GM12878 (cell line): ENCODE measurements at places on chromosomes 7 and 10. TPM values are rescaled to one million over a fixed set of nuclear protein-coding genes. Genes with fewer than 3 reads are reported as not detected.

UPK3B gene
- 0.72 and 1.3 TPM in 2 replicates for total RNA-seq

LRWD1 gene
- total RNA-seq: 52.3 and 53.3 TPM in 2 replicates

IPMK gene
- 3.5 and 3.8 TPM in 2 replicates for total RNA-seq

HOXA6 gene
- not detected in 2 replicates for total RNA-seq

KLLN gene
- 1.9 and 2.0 TPM in 2 replicates for total RNA-seq

WEE2 gene
- total RNA-seq: 0.24 TPM in 1 of 2 replicates, not detected in the other

- H3K27ac ChIP-seq: no peak overlapping the region
- no peak overlapping the region for H3K4me3 ChIP-seq
- no peaks in the 10 kb centered on the region for H3K4me1 ChIP-seq
- H3K36me3 ChIP-seq: 0 out of 2 replicates have a peak, but pooled peaks cover 2% of the 10 kb centered on the region
- no peak for DNase-seq
- no peaks in the 10 kb centered on the region for H3K27me3 ChIP-seq
Measured at GRCh38 chr7:92685136-92686042, 95.2 kb upstream of the FAM133B start.

DNA sequence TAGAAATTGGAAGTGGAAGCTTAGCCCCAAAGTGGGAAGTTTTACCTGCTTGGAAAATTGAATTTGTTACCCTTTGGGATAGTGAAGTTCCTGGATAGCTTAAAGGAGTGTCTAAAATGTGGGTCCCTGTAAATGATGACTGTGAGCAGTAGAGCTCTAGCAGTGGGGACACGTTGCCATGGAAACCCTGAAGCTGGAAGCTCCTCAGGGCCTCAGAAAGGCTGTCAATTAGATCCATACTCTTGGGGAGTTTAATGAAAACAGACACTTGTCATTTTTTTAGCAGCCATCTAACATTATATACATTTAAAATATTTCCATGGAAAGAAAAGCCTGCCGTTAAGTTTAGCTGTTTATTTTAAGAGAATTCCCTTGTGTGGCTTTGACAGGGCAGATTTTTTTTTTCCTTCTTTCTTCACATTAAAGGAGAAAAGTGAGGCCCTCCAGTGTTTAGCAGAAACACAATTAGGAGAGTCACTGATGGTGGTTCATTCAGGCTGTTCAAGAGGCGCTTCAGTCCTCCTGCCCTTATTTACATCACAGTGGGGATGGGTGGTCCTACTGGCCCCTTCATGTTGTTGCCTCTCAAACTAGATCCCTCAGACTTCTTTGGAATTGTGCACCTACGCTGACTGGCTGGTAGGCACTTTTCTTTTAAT, 518.4 kb downstream of the CCSER2 start:
- no peaks in the 10 kb centered on the region for H3K36me3 ChIP-seq
- H3K27me3 ChIP-seq: no peaks in the 10 kb centered on the region
- no peak for DNase-seq
- no peaks in the 10 kb centered on the region for H3K4me1 ChIP-seq

- H3K36me3 ChIP-seq: no peaks in the 10 kb centered on the region
- no peaks in the 10 kb centered on the region for H3K27me3 ChIP-seq
- DNase-seq: no peak
- no peak overlapping the region for H3K4me3 ChIP-seq
- no peaks in the 10 kb centered on the region for H3K4me1 ChIP-seq
Measured at GRCh38 chr7:111150709-111151108, 59.8 kb downstream of the LRRN3 start.

DNA sequence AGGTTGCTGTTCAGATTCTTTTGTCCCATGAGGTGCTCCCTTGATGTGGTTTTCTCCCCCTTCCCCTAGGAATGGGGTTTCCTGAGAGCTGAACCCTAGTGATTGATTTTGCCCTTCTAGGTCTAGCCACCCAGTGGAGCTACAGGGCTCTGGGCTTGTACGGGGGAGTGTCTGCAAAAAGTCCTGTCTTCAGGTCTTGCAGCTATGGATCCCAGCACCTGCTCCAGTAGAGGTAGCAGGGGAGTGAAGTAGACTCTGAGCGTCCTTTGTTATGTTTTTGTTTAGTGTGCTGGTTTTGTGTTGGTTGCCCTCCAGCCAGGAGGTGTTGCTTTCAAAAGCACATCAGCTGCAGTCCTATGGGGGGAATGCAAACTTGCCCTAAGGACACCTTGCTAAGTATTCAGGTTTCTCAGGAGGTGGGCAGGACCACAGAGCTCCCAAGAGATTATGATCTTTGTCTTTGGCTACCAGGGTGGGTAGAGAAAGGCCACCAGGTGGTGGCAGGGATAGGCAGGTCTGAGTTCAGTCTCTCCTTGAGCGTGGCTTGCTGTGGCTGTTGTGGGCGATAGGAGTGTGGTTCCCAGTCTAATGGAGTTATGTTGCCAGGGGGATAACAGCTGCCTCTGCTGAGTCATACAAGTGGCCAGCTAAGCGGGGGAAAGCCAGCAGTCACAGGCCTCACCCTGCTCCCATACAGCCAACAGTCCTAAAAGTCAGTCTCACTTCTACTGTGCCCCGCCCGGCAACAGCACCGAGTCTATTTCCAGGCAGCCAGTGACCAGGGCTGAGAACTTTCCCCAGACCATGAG, 92.4 kb upstream of the JCAD start:
- H3K27ac ChIP-seq: no peak overlapping the region
- H3K4me3 ChIP-seq: no peak overlapping the region
- DNase-seq: no peak
- H3K27me3 ChIP-seq: no peaks in the 10 kb centered on the region
- peaks cover 5% of the 10 kb centered on the region; the same call in 1 of the 2 replicates for H3K4me1 ChIP-seq
- H3K36me3 ChIP-seq: no peaks in the 10 kb centered on the region

DNA sequence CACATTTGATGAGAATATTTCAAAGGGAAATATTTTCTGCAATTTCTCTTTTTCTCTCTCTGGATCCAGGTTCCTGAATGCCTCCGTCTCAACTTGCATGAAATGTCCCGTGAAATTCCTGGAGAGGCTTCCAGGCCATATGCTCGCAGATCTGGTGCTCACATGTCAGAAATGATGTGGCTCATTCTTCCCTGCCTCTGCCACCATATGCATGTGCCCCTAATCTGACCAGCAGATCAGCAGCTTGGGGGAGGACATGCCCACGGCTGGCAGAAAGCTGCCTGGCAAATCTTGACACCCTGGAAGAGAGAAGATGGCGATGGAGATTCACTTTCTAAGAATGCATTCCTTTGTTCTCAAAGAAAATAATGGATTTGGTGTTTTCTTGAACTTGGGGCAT, 490.7 kb downstream of the RPS24 start:
- no peaks in the 10 kb centered on the region for H3K36me3 ChIP-seq
- no peak overlapping the region for H3K27ac ChIP-seq
- no peak for DNase-seq

- DNase-seq: no peak
- no peak overlapping the region for H3K4me3 ChIP-seq
- H3K27ac ChIP-seq: no peak overlapping the region
Measured at GRCh38 chr7:51229106-51229537, 87.5 kb downstream of the COBL start.

DNA sequence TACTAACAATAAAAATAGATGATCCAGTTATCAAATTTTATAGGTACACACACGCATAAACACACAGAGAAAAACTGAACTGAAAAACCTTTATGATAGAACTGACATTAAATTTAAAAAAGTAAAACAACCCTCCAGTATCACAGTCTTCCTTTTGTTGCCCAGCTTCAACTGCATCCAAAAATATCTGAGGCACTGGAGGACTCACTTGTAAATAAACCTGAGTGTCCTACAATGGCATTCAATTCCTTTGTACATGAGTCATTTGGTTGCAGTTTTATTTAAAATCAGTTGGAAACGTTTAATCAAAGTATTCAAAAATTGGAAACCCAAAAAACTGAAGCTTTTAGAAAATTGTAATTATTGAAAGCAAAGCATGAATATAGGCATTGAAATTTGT, 265.2 kb upstream of the CSTF2T start:
- no peak overlapping the region for H3K27ac ChIP-seq
- H3K4me3 ChIP-seq: no peak overlapping the region
- H3K27me3 ChIP-seq: no peaks in the 10 kb centered on the region
- no peak for DNase-seq
- no peaks in the 10 kb centered on the region for H3K36me3 ChIP-seq

DNA sequence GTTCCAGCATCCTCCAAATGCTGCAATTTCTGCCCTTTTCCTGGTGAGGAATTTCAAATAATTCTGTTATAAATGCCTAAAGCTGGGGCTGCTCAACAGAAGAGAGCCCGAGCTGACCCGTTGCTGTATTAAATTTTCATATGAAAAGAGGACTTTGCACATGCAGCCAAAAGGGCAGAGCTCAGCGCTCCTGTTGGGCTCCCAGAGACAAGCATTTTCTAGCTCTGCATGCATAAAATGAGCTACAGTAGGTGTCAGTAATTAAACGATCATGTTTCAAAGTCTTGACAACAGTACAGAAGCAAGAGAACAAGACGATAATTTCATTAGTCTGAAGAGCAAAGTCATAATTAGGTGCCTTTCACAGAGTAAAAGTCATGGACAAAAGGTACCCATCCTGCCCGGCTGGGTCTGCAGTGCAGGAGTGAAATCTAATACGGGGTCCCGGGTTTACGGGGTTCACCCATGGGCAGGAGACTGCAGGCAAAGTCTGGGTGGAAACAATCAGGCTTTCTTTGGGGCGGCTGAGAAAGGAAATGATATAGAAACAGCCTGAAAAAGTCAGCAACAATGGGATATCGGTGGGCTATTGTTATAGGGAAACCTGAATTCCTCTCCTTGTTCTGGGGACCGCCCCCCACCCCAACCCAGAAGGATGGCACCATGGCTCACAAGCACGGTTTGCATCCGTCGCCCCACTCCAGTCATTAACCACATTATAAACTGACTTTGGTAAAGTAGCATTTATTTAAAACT, 66.0 kb downstream of the EBF3 start:
- no peaks in the 10 kb centered on the region for H3K27me3 ChIP-seq
- no peak overlapping the region for H3K4me3 ChIP-seq
- H3K4me1 ChIP-seq: no peaks in the 10 kb centered on the region
- DNase-seq: no peak
- no peak overlapping the region for H3K27ac ChIP-seq
- no peaks in the 10 kb centered on the region for H3K36me3 ChIP-seq

- peak overlapping the region; percentile 56 for H3K27ac ChIP-seq
- H3K4me1 ChIP-seq: peaks cover 19% of the 10 kb centered on the region
Measured at GRCh38 chr7:90605055-90605454, 8.9 kb downstream of the CDK14 start.

DNA sequence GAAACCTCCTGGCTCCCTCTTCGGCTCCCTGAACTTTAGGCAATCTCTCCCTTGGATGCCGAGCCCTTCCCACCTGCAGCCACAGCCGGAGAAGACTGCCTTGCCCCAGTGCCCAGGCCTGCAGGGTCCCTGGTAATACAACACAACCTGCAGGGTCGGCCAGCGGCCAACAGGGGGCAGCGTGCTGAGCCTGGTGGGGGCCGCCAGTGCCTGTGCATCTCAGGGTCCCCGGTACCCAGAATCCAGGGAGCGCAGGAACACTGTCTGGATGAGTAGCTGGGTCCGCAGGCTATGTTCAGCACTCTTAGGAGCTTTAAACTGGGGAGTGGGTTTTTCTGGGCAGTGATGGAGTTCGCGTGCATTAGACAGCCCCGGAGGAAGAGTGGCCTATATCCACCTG, 17.5 kb upstream of the C10orf71 start:
- H3K27me3 ChIP-seq: no peaks in the 10 kb centered on the region; the same call in 1 of the 2 replicates
- no peak overlapping the region for H3K27ac ChIP-seq
- no peaks in the 10 kb centered on the region for H3K4me1 ChIP-seq
- H3K4me3 ChIP-seq: no peak overlapping the region
- no peaks in the 10 kb centered on the region for H3K36me3 ChIP-seq

DNA sequence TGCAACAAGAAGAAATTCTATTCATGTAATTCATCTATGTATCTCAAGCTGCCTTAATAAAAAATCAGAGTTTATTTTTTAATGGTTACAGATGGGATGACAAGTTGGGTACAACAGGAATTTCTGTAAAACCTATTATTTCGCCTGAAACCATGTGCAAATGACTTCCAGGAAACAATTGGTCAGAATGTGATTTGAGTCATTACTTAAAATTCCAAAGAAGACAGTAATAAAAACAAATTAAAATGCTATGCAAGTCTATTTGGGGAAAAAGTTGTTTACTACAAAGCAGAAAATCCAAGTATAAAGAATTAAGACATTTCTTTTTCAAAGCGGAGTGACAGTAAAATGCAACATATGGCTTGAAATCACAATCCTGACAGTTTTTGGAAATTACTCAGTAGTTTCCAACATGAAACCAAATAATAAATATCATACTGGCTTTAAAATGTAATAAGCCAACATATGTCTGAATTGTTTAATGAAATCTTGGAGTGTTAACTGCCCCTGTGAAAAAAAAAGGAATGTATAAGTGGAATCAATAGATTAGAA, 41.5 kb upstream of the SEMA3C start:
- H3K36me3 ChIP-seq: no peaks in the 10 kb centered on the region
- DNase-seq: no peak
- H3K4me3 ChIP-seq: no peak overlapping the region
- no peak overlapping the region for H3K27ac ChIP-seq
- no peaks in the 10 kb centered on the region for H3K4me1 ChIP-seq

GRCh38 chr7:107068156-107068555, 23.7 kb downstream of the PRKAR2B start:
- H3K27ac ChIP-seq: no peak overlapping the region
- no peak for DNase-seq
- H3K27me3 ChIP-seq: no peaks in the 10 kb centered on the region
- H3K4me3 ChIP-seq: no peak overlapping the region
- H3K4me1 ChIP-seq: no peaks in the 10 kb centered on the region

- H3K27me3 ChIP-seq: no peaks in the 10 kb centered on the region
- DNase-seq: no peak
- no peak overlapping the region for H3K27ac ChIP-seq
Measured at GRCh38 chr10:9681655-9682054, 1336.0 kb upstream of the CELF2 start.

DNA sequence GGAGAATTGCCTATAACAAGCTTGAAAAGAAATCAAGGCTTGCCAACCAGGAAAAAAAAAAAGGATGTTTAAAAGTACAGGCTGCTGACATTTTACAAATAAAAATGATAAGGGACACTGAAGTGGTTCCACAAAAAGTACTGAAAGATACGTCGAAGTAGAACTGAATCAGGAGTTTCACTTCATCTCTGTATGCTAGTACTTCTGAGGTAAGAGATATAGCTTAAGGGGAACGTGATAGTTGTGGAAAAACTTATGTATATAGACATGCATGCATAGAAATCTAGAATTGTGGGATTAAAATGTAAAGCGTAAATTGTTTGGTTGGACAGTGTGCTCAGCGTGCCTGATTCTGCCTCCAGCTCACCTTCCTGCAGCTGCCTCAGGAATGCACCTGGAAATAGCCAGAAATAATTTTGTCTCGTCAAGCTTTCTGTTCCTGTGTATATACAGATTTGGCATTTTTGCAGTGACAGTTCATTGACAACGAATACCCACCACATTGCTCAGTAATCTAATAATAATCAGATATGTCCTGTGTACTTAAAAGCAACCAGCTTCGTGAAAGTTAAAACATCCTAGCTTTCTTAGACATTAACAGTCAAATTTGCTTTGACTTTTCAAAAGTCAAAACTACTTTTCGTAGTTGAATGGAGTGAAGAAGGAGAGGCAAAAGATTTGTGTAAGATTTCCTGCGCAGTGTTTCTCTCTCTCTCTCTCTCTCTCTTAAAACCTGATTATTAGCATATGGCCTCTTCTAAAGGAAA, 1.4 kb downstream of the SOSTDC1 start:
- no peak overlapping the region for H3K4me3 ChIP-seq
- no peaks in the 10 kb centered on the region for H3K36me3 ChIP-seq
- no peak for DNase-seq
- H3K27ac ChIP-seq: no peak overlapping the region
- no peaks in the 10 kb centered on the region for H3K27me3 ChIP-seq
